Activated CD8-positive, alpha-beta memory T cell treated with anti-CD3 and anti-CD28 coated beads for 24 hours (primary cell): ENCODE measurements at places on chromosomes 1 and 21.

DNA sequence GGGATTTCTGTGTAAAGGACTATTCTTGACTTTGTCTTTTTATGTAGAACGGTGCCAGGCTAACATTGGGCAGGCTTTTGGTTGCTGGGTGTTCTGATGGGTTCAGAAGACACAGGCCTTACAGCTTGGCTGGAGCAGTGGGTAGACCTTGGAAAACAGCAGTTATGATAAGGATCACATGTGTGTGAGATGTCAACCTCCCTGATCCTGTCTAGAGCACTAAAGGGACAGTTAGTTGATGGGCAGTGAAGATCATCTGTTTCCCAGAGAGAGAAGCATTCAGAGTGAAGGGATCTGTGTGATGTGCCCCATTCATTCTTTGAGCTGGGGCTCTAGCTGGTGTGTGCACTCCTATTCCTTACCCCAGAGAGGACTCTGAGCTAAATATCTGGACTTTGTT is 88.0 kb downstream of the NOS1AP start:
- no peak for DNase-seq

GRCh38 chr1:76240316-76240715 is 165.8 kb downstream of the ST6GALNAC3 start:
- no peak for DNase-seq

GRCh38 chr1:54982739-54983138 is 2.3 kb downstream of the TMEM61 start:
- no peak for DNase-seq

- no peak for DNase-seq
Measured at GRCh38 chr1:6248161-6248776, 4.3 kb downstream of the HES3 start.

- DNase-seq: peak; percentile 98
Measured at GRCh38 chr21:26170471-26171257, at the start of gene APP. TSS of gene APP (minus strand) at chr21:26170770. CDS start at chr21:26170620, 150 bp downstream.

DNA sequence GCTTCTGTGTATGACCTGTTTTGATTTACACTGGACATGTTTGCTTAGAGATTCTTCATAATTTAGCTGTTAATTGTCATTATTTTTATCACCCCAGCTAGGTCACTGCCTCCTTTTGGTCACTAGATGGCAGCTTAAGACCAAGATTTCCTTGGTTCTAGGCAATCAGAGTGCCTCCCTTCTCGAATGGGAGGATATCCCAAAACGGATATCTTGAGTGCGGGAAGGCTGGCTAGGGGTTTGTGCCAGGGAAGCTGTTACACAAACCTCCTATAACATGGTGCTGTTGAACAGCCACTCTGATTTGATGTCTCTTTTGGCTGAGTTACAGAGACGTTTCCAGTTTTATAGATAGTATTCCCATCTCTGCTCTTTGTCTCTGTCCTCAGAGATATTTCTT is 283.5 kb downstream of the S1PR1 start:
- no peak for DNase-seq

GRCh38 chr1:25705699-25706098 is 89.1 kb downstream of the MAN1C1 start:
- DNase-seq: no peak

GRCh38 chr1:203442821-203443220 is 32.8 kb upstream of the PRELP start:
- no peak for DNase-seq

DNA sequence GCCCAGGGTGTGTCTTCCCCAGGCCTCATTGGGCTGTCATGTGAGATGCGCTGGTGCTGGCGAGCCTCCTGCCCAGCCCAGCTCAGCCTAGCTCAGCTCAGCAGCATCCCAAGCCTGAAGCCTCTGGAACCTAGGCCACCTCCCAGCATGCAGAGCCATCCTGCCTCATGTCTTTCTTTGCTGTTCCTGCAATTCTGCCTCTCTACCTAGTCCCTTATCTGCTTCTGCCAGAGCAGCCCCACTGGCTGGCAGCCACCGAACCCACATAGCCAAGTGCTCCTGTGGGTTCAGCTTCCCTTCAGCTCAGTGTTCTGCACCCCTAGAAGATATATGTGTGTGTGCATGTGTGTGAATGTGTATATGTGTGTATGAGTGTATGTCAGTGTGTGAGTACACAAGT is 291.5 kb upstream of the VAMP3 start:
- DNase-seq: no peak

DNA sequence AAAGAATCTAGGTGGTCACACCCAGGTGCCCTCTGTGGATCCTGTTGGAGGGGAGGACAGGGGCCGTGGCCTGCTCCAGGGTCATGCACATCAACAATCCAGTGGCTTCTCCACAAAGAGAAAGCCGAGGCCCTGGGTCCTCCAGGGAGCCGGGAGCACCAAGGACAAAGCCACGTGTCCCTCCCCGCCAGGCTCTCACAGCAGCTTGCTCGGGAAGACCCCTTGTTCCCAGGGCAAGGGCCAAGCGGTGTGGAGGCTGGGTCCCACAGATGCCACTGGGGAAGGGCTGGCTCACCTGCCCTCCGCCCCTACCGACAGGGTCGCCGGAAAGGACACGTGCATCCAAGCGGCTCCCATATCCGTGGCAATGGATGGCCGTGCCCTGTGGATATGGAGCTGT is 192.9 kb upstream of the VAMP3 start:
- DNase-seq: no peak

GRCh38 chr1:6329396-6329795 is 64.2 kb downstream of the ACOT7 start:
- no peak for DNase-seq

- no peak for DNase-seq
Measured at GRCh38 chr1:247638781-247639180, 33.4 kb downstream of the OR2G3 start.

DNA sequence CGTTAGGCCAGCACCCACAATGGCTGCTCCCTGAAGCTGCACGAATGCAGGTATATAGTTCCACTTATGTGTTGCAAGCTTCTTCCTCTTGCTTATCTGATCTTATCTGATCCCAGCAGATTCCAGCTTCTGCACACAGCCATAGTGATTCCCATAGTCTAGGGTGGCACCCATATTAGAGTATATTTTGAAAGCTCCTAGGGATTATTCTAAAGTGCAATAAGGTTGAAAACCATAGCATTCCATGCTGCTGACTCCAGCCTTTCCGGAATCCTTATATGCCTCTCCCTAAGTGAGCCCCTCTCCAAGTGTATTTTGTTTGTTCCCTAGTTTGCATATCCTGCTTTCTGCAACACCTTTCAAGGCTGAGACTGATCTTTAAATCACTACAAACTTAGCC is 432.0 kb downstream of the SETD4 start:
- DNase-seq: no peak

- no peak for DNase-seq
Measured at GRCh38 chr1:225961659-225962439, 20.8 kb upstream of the LEFTY2 start.

- no peak for DNase-seq
Measured at GRCh38 chr1:69172003-69173000, 395.4 kb upstream of the LRRC7 start.

DNA sequence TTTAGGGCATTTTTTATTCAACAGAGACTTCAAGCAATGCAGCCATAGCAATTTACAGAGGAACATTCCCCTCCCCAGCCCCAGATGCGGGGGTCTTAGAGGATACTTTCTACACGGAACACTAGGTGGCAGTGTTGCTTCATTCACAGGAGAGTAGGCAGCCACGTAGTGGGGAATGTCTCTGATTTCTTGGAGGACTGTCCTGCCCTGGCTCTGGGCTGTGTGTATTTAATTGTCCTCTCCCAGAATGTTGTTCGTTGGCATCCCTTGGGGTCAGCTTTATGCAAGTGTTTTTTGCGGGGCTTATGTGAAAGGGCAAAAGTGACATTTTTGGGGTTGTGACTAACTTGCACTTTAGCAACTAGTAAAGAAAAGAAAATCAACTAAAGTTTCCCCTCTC is 96.9 kb downstream of the PAPPA2 start:
- DNase-seq: no peak

DNA sequence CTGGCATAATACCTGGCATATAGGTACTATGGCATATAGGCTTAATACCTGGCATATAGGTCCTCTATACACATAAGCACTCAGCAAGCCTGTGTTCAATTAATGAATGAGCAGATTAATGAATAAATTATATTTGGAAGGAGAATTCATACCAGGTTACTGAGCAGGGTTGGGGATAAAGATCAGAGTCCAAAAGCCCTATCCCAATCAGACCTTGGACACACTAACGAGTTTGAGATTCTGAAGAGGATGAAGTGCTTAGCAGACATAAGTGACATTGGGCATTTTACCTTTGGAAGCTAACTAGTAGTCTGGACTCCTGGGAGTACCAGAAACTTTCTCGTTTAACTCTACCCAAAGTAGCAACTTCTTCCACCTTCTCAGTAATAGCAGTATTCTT is 63.3 kb upstream of the ARHGAP29 start:
- DNase-seq: no peak

DNA sequence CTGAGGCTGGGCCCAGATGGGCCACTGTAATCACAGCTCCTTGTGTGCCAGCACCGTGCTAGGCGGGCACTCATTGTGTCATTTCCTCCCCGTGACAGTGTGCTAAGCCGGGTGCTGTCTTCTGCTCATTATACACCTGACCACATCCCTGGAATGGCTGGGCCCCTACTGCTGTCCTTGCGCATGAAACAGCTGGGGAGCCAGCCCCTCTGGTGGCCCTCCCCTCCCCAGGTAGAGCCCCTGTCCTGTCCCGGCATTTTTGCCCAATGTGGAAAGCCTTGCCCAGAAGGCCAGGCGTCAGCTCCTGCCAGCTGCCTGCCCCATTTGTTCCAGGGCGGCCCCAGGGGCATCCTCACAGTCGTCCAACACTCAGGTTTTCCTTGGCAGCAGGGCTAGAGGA is 107.4 kb upstream of the CASZ1 start:
- no peak for DNase-seq

- no peak for DNase-seq
Measured at GRCh38 chr21:29557931-29558725, 259.4 kb downstream of the BACH1 start.

GRCh38 chr1:17403081-17403480 is 31.1 kb downstream of the PADI6 start:
- no peak for DNase-seq

GRCh38 chr1:177142791-177143271 is 21.7 kb downstream of the ASTN1 start:
- DNase-seq: no peak

GRCh38 chr1:30982937-30983336 is 74.4 kb upstream of the SDC3 start:
- DNase-seq: no peak

GRCh38 chr1:41098730-41099460 is 77.4 kb upstream of the SLFNL1 start:
- no peak for DNase-seq

- no peak for DNase-seq
Measured at GRCh38 chr1:40197656-40198055, 36.5 kb downstream of the RLF start.

DNA sequence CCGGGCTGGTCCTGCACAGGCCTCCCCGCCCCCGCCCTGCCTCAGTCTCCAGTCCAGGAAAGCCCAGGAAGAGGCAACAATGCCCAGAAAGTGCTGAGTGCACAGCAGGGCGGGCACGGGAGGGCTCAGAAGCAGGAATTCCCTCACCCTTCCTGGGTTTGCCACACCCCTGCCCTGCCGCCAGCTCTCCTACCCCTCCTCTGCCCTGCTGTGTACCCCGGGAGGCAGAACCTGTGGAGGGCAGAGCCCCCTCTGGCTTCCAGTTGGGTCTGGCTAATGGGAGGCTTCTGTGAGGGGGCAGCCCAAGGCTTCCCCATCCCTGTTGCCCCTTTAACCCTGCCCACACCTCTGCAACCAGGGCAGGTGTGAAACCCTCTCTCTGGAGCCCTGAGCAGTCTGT is 47.5 kb upstream of the CSF3R start:
- no peak for DNase-seq

DNA sequence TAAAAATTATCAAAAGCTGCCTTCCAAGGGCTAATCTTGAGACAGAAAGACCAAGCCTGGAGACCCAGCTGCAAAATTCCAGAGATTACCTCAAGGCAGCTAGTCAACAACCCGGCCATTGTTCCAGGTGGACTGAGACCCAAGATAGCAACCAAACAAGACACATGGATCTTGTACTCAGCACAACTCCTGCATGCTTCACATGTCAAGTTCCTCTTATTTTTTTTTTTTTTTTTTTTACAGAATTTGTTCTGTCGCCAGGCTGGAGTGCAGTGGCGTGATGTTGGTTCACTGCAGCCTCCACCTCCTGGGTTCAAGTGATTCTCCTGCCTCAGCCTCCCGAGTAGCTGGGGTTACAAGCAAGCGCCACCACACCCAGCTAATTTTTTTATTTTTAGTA is 40.1 kb downstream of the CD2 start:
- DNase-seq: no peak

DNA sequence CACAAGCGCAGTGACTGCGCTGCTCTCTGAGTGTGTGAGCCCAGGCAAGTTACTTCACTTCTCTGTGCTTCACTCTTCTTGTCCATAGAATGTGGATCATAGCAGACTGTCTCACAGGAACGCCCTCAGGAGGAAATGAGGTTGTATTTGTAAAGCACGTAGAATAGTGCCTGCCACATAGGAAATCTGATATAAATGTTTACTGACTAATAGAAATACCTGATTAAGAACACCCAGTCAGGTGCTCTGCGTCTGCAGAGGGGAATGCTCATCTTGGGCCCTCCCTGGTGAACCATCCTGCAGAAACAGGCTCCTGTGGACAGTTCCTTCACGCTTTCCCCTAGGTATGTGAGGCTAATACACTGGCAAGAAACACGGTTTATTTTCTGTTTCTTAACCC is 100.3 kb downstream of the BEND5 start:
- no peak for DNase-seq

DNA sequence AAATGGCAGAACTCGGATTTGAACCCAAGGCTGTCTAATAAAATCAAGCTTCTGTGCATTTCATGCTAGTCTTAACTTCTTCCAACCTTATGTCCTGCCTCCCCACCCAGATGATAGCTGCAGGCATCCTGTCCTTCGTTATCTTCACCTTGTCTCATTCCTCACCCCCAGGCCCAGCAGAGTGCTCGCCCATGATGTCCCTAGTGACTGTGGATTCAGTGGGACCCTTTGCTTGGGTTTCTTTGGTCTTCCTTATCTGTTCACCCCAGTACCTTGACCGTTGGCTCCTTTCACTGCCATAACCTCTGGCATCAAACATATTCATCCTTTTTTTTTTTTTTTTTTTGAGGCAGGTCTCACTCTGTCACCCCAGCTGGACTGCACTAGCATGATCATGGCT is 5.6 kb upstream of the BSDC1 start:
- DNase-seq: no peak

DNA sequence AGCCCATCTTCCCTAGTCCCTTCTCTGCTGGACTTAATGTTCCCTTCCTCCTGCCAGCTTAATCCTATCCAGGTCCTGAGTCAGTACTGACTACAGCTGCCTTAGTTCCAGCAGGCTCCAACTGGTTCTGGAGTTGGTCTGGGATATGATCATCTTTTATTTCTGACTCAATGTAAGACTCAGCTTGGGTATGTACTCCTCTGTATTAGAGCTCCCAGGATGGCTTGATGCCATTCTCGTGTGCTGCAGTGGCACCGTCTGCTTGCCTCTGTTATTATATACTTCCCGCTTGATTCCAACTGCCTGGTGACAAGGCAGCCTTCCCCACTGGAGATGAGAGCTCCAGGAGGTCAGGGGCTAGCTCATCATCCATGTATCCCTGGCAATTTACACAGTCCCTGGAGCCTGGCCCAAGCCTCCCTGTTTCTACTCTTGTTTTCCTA is 164.4 kb upstream of the DPT start:
- DNase-seq: no peak

GRCh38 chr1:61481315-61481715 is 243.6 kb downstream of the TM2D1 start:
- no peak for DNase-seq
